ENCODE measurements at places on chromosomes 2 and 18.

DNA sequence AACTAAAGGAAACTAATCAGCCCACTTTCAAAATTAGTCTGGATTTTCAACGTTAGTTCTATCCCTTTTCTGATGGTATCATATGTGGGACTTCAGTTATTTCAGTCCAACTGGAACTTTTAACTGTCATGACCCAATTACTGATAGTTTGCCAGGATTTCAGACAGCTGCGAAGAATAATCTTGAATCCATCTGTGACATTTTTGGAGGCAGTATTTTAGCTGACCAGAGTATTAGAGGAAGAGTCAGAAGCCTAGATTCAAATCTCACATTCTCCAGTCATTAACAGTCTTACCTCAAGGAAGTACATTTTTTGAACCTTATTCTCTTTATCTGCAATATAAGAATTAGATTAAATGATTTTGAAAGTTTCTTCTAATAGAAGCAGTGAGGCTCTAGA is 81.3 kb downstream of the PTRHD1 start:
- DNase-seq = no peak

DNA sequence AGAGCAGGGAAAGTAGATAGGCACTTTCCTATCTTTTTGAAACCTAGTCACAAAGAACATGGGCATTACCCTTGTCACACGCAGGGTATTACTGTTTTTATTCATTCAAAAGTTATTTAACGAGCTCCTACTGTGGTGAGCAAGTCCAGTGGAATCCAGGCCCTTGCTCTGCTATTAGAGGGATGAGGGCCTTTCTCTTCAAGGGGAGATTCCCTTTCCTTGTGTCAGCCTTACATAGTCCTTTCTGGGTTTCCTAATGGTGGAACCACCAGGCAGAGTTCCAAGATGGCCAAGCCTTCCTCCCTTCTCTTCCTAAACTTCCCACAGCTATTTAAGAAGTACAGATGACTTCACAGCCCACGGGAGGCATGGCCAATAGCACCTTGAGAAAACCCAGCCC is 64.6 kb downstream of the SPTBN1 start:
- no peak for DNase-seq

- no peak for DNase-seq
Observed at GRCh38 chr2:23549821-23550530, 165.0 kb downstream of the KLHL29 start.

- no peak for DNase-seq
Observed at GRCh38 chr2:161245671-161246070, 62.6 kb upstream of the PSMD14 start.

- no peak for DNase-seq
Observed at GRCh38 chr2:202636213-202636513, 1.4 kb downstream of the FAM117B start.

- no peak for DNase-seq
Observed at GRCh38 chr2:144510294-144510991, 9.5 kb downstream of the ZEB2 start.

- DNase-seq = no peak
Observed at GRCh38 chr2:178627401-178627800, 147.1 kb downstream of the PLEKHA3 start.

GRCh38 chr18:58955738-58956137 is 91.1 kb downstream of the ZNF532 start:
- no peak for DNase-seq

GRCh38 chr18:24112874-24113615 is 25.8 kb upstream of the CABYR start:
- no peak for DNase-seq

DNA sequence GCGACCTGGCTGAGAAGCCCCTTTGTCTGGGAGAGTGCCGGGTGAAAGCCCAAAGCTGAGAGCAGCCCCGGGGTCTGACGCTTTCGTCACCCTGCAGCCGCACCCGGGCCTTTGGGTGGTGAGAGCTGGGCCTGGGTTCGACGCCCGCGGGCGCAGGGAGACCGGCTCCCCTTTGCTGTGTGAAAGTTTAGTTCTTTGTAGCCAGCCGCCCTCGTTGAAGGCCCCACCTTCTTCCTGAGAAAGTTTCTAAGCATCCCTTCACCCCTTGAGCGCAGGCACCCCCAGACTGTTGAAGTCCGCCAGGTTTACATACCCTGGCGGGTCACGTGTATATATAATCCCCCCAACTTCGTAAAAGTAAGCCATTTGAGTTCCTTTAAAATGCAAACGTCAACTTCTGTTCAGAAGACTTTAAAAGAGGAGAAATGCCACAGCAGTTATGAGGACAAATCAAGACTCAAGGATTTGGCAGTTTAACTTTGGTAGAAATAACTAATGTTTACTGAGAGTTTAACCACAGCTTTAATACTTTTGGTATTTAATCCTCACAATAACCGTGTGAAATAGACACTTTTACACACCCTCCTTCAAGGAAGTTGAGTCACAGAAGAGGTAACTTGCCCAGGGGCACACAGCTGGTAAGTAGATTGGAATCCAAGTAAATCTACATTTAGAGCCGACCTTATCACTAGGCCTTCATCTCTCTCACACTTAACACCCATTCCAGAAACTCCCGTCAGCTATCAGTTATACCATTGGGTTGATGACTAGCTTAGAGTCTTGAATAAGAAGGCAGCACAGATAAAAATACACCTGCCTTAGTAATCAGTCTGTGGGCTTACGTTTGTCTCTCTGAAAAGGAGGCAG is 1.1 kb upstream of the MBOAT2 start:
- no peak for DNase-seq

- DNase-seq = no peak
Observed at GRCh38 chr2:162226836-162227235, 16.4 kb downstream of the FAP start.

DNA sequence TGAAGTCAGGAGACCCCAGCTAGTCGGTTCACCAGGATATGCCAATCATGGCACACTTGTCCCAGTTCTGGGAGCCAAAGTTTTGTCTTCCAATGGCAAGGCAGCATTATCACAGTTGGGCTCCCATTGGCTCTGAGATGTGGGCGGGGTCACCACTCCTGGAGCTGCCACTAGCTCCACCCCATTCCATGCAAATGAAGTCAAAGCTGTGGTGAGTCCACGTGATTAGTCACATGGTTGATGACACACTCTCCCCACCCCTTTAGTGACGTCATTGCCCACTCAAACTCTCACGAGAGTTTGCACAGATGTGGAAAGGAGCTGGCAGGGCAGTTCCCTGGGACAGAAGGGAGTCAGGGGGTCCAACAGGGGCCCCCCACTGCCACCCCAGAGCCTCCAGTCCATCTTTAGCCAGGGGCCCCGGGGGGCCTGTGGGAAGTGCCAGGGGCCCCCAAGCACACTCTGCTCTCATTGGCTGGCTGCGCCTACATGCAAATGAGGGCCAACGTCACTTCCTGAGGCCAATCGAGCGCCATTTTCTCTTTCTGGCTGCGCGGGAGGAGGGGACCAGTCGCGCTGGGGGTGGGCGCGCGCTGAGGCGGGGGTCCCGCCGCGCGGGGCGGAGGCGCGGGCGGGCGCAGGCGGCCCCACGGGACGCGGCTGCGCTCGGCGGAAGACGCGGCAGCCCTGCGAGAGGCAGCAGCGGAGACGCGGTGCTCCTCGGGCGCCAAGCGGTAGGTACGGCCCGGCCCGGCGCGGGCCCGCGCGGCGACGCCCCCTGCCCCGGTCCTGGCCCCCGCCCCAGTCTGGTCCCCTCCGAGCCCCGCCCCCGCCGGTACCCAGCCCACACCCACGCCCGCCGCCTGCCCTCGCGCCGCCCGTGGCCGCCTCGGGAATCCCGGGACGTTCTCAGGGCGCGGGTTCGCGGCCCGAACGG is at the start of gene ADNP2:
ADNP2 (plus strand) TSS at position 524 of the 937 bp plus-strand sequence. CDS start 8,281 bp downstream, outside the sequence.
- DNase-seq = peak; percentile 56

- no peak for DNase-seq
Observed at GRCh38 chr2:201470821-201471731, 19.5 kb downstream of the STRADB start.

- DNase-seq = no peak
Observed at GRCh38 chr2:159029936-159030335, 61.5 kb downstream of the TANC1 start.

DNA sequence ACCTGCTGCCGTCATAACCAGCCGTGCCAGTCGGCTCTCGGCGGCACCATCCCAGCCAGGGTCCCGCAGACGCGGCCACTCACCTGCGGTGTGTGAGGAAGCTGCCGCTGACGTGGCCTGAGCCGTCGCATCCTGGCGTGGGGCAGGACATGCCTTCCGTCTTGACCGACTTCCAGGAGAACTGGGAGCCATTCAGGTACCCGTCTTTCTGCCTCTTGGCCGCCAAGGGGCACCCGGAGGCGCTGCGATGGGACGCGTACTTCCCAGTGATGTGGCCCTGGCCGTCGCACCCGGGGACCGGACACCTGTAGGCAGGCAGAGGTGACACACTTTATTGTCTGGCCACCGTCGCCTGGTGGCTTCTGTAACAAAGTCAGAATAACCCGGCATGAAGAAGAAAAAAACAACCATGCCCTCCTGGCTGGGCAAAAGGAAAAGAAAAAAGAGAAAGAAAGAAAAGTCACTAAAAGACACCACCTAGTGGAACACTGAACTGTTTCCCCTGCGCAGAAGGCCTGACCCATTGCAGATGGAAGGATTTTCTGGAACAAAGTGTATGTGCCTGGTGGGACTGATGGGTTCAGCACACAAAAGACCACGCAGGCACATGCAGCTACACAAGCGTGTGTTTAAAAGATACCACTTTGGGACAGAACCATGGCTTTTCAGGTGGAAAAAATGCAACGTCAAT is 94.9 kb upstream of the PXDN start:
- no peak for DNase-seq
